Activated T-cell treated with anti-CD3 and anti-CD28 coated beads, Interleukin-2, amount 50 U/mL, for 4 hours (primary cell): ENCODE measurements at places on chromosomes 4 and X.
A peak's percentile ranks its signal among the peaks of the same experiment; 100 is the strongest.

- DNase-seq = no peak
These were observed 40.3 kb downstream of the AMMECR1 start for GRCh38 chrX:110277609-110278008.

- no peak for DNase-seq
These were observed 64.7 kb downstream of the DHX15 start for GRCh38 chr4:24519649-24520048.

DNA sequence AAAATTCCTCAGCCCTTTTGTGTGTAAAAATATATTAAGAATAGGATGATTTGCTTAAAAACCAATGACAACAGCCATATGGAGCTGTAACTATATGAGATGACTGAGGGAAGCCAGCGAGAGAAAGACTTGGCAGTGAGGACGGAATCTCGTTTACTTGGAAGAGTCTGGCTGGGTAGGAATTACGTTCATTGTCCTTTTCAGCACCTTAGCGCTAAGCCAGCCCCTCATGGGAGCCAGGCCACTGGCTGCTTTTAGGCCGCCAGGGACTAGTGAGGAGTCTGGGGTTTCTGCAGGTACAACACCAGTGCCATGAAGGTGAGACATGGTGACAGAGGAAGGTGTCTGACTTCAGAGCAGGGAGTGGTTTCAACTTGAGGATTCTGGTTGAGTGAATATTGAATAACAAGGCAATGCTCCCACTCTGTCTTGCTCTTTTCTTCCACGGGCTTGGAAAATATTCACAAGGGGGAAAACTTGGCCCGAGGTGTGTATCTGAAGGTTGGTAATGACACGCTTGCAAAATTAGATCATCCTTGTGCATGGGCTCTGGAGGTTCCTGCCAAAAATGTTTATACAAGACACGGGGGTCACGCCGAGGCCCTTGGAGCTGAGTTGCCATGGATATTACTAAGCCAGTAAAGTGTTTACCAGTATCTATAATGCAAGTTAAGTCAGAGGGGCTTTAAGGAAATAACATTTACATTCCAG, 17.4 kb downstream of the KLF3 start:
- no peak for DNase-seq

DNA sequence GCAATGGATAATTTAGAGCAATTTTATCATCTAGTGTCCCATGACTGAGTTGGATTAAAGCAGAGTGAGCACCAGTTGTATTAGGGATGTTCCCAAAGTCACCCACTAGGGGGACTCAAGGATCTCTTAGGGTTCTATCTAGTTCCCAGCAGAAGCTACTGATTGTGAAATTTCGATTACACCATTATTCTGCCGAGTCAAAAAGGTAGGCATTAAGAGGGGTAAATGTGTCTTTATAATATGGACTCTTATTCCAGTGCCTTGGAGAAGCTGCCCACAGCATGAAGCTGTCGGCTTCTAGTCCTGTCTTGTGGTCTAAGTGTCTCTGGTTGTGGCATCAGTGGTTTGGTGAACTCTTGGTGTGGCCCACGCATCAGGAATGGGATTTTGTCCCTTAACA, 53.3 kb downstream of the RGS12 start:
- no peak for DNase-seq

DNA sequence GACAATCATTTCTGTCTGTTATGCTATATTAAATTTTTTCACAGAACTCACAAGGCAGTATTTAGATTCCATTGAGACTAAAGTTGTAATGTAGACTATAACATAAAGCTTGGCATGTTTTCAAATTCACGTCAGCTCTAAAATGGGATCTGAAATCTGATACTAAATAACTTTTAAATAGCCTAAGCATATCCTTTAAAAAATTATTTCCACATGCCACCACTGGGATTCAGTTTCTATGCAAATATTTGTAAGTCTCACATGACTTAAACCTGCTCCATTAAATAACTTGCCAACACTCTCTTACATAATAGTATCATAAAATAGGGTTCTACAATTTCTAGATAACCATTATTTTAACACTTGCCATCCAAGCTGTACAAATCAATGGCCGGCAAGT, 32.4 kb downstream of the KLHL8 start:
- DNase-seq = no peak

DNA sequence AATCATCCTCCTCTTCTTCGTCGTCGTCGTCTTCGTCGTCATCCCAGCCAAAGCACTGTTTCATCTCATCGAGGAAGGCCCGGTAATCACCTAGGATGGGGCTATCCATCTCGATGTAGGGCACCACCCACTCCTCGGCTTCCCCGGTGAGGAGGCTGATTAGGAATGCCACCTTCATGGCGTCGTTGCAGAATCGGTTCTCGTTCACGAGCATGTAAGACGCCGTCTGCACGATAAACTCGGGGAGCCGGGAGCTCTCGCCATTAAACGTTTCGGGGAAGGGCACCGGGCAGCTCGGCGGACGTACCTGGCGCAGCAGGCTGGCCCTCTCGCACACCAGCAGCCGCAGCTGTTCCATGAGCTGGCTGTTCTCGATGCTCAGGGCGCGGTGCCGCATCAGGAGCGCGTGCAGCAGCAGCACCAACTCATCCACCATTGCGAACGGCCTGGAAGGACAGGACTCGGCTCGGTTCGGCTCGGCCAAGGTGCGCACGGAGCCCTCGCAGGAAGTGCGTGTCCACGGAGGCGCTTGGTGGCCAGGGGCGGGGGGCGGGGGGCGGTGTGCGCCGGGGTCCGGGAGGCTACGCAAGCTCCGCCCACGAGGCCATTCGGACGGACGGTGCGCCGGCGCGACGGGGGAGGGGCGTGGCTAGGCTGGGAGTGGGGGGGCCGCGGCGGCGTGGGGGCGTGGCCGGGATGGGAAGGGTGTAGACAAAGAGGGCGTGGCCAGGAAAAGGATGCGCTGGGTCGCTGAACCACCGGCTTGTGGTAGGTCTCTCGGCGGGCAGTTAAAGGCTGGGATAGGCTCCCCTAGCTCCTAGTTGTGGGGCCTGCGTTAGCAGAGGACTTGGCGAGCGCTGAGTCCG, at the start of gene LDOC1:
LDOC1 (minus strand) TSS at position 544 of the 866 bp plus-strand sequence; CDS start at position 436, 108 bp downstream.
- peak; percentile 68 for DNase-seq

- DNase-seq = no peak
These were observed 48.3 kb downstream of the AMELX start for GRCh38 chrX:11341274-11342201.

DNA sequence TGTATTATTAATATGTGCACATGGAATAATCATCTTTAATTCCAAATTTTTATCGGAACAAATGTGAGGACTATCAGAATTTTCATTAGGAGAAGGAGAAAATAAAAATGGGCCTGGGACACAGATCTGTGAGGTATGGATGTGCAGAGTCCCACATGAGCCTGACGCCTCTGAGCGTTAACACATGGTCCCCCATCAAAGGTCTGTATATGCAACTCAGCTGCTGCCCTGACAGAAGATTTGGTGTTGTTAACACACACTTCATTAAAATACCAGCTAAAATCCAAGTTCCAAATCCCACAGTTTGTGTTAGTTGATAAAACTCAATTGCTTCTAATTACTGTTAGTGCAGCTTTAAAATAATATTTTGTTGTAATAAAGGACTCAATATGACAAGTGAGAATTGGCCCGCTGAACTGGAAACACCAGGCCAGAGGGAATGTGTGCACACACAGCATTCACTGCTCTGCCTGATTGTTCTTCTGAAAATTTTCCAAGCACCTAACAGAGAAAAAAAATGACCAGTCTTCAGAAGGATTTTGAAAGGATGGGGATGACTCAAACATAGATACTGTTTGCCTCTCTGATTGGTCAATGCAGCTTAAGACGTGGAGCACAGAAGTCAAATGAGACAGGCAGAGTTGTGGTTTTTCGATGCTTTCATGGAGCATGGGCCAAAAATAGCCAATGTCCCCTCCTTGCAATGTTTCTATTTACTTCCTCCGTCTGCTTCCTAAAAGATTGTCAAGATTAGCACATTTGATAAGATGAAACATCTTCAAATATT, 266.6 kb downstream of the NKX6-1 start:
- DNase-seq = no peak

- DNase-seq = no peak
These were observed 31.2 kb downstream of the GAB1 start for GRCh38 chr4:143367863-143368262.

DNA sequence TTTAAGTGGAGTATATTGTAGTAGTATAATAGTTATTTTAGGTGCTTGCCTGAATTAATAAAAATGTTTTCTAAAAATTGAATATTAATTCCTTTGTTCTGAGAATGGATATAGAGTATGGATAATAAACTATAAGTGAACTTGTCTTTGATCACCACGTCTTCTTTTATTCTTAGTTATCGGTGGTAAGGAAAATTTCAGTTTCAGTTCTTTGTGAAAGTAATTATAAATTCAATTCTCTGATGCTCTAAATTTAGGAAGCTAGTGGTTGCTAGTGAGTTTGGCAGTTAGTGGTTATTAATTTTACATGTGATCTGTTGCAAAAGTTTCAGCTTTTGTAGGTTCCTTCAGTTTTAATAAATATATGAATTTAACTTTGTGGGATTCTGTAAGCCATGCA, 30.8 kb downstream of the MRPL1 start:
- DNase-seq = no peak

- DNase-seq = no peak
These were observed 82.2 kb downstream of the KLF8 start for GRCh38 chrX:56314334-56314733.

DNA sequence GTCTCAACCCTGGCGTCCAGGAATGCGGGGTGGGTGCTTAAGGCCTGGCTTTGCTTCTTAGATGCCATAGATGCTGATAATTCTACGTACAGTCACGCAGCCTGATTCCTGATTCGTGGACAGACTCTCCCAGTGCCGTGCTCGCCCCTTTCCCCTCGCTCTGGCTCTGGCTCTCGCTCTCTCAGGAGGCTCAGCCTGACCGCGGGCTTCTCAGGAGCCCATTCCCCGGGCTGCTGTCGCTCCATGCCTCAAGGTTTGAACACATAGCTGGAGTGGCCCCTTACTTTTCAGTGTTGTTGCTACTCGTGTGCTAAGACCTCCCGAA, 59.2 kb upstream of the ZC4H2 start:
- no peak for DNase-seq

DNA sequence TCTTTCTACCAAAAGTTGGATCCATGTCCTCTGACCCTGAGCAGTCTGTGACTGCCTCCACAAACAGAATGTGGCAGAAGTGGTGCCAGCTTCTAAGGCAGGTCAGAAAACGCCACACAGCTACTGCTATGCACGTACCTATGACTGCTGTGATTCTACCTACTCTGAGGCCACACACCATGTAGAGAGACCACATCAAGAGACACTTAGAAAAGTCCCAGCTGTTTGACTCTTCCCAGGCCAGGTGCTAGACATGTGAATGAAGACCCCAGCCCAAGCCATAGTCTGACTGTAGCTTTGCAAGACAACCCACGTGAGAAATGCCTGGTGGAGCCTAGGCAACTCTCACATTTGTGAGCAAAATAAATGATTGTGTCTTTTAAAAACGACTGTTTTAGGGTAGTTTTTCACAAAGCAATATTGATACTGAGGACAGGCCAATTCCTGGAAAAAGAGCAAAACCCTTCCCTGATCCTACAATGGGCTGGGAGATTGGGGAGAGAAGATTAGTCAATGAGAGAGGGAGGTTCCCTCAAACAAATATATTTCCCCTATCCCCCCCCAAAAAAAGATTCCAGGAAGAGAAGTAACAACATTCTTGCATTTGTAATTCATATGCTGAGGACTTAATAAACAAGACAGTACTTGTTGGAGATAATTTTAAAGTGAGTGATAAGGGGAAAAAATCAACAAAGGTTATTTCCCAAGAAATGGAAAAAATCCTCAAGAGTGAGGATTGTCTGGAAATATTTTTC, 33.3 kb downstream of the FRYL start:
- DNase-seq = no peak

- DNase-seq = no peak
These were observed 102.4 kb upstream of the DCAF12L1 start for GRCh38 chrX:126655061-126655460.

GRCh38 chr4:65502131-65502701, 168.1 kb downstream of the EPHA5 start:
- DNase-seq = no peak

DNA sequence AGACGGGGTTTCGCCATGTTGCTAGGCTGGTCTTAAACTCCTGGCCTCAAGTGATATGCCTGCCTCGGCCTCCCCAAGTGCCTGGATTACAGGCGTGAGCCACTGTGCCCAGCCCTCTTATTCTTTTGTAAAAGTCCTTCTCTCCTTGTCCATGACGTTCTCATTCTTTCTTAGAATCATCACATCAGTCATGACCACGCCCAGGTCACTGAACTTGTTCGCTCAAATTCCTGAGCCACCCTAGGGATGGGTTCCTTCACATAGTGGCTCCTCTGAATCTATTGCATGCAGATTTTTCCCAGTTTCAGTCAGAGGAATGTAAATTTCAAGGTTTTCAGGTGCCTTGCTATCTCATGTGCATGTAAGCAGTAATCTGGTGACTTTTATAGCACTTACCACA, 15.7 kb downstream of the JADE1 start:
- no peak for DNase-seq

GRCh38 chr4:40331101-40331745, 3.9 kb upstream of the CHRNA9 start:
- DNase-seq = no peak

DNA sequence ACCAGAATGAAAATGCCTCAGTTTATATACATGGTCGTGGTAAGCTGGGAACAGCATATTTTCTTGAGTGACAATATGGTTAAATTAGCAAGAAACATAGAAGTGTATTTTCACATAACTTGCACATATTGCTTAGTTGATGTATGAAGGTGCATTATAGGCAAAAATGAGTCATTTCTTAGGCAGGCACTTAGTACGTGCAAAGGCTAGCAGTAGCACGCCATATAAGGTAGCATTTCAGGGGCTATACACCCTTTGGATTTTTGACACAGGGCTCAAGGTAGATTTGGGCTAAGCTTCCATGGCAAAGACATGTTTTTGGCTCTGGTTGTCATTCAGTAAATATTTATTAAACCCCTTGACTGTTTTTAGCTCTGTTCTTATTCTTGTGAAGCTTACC, 33.1 kb downstream of the PCDH7 start:
- no peak for DNase-seq

GRCh38 chr4:8238515-8239053, 31.0 kb upstream of the HTRA3 start:
- no peak for DNase-seq

- no peak for DNase-seq
These were observed 88.3 kb downstream of the SLC34A2 start for GRCh38 chr4:25743971-25744370.

DNA sequence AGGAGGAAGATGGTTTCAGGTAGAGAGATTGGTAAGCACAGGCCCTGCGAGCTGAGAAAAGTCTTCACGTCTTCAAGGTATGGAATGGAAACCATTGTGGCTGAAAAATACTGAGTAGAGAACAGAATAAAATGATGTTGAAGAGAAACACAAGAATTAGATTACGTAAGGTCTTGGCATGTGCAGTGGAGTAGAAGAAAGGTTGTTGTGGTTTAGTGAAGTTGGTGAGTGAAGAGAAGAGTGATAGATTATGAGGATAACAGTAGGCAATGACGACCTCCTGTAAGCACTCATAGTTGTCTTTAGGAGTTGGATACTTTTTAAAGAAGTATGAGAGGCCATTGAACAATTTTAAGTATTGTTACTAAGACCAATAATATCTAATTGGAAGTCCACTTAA, 642.6 kb downstream of the PCDH7 start:
- no peak for DNase-seq
